ENCODE measurements at places on chromosomes 1 and 21.
A peak's percentile ranks its signal among the peaks of the same experiment; 100 is the strongest.

DNA sequence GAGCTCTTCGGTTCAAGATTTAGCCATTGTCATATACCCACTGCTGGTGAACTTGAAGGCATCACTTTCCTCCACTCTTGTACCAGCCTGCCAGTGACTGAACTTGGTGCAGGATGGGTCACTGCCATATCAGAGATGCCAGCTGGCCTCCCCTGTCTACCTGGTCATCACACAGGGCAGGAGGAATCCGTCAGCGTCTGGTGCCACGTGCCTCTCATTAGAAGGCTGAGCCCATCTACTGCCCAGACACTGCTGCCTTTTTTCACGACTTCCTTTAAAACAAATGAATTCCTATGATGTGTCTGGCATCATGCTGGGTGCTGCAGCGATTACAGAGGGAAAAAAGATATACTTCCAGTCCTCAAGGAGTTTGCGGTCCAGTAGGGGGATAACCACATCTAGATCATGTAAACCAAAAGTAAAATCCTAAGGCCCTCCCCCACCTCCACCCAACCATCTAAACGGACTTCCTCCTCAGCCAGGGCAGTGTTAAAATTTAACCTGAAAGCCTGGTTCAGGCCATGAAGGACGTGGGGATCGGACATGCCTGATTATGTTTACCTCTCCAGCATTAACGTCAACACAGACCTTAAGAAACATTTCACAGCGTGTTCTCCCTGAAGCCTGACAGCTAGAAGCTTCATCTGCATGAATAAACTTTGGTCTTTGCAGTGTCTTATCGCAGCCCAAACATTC, 29.2 kb upstream of the PDE9A start:
- no peak for DNase-seq

DNA sequence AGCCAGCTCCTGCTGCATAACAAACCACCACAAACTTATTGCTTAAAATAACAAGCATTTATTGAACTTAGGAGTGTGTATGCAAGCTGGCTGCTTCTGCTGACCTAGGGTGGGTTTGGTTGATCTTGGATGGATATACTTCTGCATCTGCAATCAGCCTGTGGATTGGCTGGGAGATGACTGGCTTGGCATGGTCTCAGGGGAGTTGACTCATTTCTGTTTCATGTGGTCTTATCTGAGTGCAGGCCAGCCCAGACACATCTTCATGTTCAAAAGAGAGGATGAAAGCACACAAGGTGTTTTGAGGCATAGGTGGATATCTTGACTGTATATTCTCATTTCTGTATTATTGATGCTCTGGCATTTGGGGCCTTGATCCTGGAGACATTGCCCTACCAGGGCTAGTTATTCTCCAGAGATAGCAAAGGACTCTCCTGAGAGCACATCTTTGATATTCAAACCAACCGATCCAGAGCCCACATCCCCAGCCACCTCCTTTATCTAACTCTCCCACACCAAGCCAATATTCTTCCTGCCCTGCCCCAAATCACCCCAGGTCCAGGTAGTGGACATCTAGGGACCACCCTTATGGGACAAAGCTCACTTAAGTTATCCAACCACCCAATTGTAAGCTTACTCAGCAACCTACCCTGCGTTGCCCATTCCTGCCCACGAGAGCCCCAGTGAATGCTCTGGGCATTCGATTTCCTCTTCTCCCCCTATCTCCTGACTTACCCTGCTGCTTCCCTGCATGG, 350.8 kb downstream of the PTPRU start:
- no peak for DNase-seq

- no peak for DNase-seq
Measured at GRCh38 chr1:93749894-93750301, 68.3 kb upstream of the BCAR3 start.

GRCh38 chr1:241775021-241775420, 73.0 kb upstream of the EXO1 start:
- no peak for DNase-seq

GRCh38 chr1:191831572-191831971, 326.7 kb upstream of the RGS18 start:
- no peak for DNase-seq

DNA sequence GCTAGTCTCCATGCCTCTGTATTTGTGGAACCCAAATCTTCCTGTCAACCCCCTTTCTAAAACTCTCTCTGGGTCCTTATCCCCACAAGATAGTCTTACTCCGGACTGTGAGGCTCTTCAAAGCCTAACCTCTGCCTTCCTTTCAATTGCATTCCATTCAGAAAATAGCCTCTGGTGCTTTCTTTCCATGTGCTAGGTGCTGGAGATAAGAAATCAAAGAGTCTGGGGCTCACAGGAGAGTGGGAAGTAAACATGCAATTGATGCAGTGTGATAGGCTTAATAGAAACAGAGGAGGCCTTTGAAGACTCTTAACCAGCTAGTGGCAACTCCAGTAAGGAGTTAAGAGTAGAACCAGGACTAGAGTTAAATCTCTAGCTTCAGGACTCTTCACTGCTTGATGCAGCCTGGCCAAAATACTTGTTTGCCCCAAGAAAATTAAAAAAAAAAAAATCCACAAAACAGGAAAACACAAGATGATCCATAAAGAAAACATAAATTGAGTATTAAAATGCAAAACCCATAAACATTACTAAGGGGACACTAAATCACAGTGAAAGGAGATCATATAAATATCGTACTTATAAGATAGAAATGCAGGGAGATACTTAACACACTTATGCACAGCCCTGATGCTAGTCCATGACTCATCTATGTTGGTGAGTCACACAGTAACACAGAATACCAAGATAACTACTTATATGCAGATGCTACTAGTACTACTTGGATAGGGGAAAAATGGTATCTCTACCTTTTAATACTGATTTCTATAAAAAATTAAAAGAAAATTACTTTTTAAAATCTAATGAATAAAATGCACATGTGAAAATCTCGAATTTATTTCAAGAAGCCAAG, 341.5 kb downstream of the KCNH1 start:
- DNase-seq: no peak

DNA sequence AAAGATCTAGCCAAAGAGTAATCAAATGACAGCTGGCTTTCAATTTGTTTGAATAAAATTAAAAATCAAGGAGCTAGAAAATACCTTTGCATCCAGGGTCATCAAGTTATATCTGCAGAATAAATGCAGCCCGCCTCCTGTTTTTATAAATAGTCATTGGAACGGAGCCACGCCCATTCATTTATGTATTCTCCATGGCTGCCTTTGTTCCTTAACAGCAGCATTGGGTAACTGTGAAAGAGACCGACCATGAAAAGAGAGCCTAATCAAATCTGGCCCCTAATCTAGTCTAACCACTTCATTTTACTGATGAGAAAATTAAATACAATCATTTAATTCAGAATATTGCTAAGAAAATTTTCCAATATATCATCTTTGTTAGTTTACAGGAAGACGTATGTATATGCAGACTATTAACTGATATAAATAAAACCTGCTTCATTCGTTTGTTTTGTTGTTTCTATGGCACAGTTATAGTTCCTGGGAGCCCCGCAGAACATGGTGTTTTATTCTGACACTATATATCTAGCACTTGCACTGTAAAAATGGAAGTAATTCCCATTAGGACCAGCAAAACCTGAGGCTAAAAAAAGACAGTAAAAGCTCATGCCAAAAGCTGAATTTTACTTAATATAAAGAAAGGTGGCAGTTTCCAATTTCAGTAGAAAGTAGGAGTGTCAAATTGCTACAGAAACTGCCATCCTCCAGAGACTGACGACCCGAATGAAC, 111.8 kb upstream of the PALMD start:
- no peak for DNase-seq

DNA sequence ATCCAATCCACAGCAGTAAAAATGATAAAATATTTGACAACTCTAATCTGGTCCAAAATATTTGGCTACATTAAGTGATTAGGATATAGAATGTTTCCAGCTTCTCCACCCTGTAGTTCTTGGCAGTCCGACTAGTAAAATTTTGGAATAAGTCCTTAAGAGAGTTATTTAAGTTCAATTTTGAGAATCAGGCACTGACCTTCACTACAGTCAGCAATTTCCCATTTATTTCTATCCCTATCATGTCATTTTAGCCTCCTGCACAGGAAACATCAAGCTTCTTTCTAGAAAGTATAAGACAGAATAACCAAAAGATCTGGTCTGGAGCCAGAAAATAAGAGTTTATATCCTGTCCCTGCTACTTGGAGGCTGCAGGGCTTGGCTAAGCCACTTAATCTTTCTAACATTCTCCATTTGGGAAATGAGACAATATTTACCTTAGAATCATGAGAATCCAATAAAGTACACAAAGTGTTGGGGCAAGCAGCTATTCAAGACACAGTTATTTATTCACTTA, 162.2 kb downstream of the DPYD start:
- peak; percentile 27 for DNase-seq

GRCh38 chr21:14742119-14742518, 196.0 kb upstream of the SAMSN1 start:
- no peak for DNase-seq

- no peak for DNase-seq
Measured at GRCh38 chr1:155042789-155043188, 8.3 kb upstream of the ADAM15 start.

All from NCI-H446 treated with DMSO at 0.1 percent for 48 hours (cell line).